Hepatocyte (in vitro differentiated cells): ENCODE measurements at places on chromosomes 4 and X. TPM values are rescaled to one million over a fixed set of nuclear protein-coding genes. Genes with fewer than 3 reads are reported as not detected.
A peak's percentile ranks its signal among the peaks of the same experiment; 100 is the strongest.

GRCh38 chr4:102076622-102077021, 268.7 kb downstream of the SLC39A8 start:
- H3K36me3 ChIP-seq, result no peaks in the 10 kb centered on the region
- no peak overlapping the region for H3K27ac ChIP-seq
- no peak overlapping the region for H3K4me3 ChIP-seq
- H3K27me3 ChIP-seq, result no peaks in the 10 kb centered on the region

GRCh38 chr4:83010111-83010521, 507 bp downstream of the LIN54 start:
- no peaks in the 10 kb centered on the region for H3K36me3 ChIP-seq
- H3K4me3 ChIP-seq, result peak overlapping the region; percentile 98
- peaks cover 11% of the 10 kb centered on the region for H3K4me1 ChIP-seq
- no peaks in the 10 kb centered on the region for H3K27me3 ChIP-seq

DNA sequence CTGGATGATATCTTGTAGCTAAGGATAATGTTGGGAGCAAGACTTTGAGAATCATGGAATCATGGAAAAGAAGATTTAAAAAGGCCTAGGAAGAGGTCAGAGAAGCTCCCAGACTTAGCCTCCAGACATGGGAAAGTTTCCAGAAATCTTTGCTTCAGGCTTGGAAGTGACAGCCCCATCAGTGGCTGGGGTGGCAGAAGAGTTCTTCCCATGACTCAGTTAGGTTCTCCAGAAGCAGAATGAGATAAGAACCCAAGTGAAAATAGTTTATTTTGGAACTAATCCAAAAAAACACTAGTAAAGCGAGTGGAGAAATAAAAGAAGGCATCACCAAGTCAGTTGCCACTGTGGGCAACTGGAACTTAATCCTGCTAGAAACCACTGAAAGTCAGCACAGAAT, 506.9 kb downstream of the MID1IP1 start:
- H3K27ac ChIP-seq, result no peak overlapping the region
- DNase-seq, result no peak
- H3K4me3 ChIP-seq, result no peak overlapping the region
- no peaks in the 10 kb centered on the region for H3K4me1 ChIP-seq

GRCh38 chr4:68348577-68348976, 1.3 kb downstream of the YTHDC1 start:
- peaks cover 18% of the 10 kb centered on the region for H3K4me1 ChIP-seq
- no peaks in the 10 kb centered on the region for H3K27me3 ChIP-seq
- H3K27ac ChIP-seq, result peak overlapping the region; percentile 99

- H3K4me1 ChIP-seq, result no peaks in the 10 kb centered on the region
- DNase-seq, result no peak
- H3K27me3 ChIP-seq, result no peaks in the 10 kb centered on the region
- no peaks in the 10 kb centered on the region for H3K36me3 ChIP-seq
- H3K4me3 ChIP-seq, result no peak overlapping the region
- no peak overlapping the region for H3K27ac ChIP-seq
Measured at GRCh38 chrX:53004038-53004437, 44.6 kb upstream of the GPR173 start.

DNA sequence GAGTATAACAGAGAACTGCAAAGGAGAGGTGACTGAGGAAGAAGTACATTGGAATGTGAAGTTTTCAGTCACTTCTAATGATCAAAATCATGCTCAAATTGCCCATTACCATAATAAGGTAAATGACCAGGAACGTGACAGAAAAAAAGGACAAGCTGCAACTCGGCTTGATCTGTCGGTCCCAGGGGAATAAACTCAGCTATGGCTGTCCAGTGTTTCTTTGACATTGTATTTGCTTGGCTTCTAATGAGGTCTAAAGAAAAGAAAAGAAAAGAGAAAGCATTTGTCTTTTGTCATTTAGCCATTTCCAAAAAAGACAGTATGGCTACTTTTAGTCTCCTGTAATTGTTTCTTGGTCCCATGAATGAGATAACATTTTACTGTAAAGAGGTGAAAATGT, 25.2 kb downstream of the PHOX2B start:
- DNase-seq, result no peak
- no peak overlapping the region for H3K4me3 ChIP-seq
- no peaks in the 10 kb centered on the region for H3K36me3 ChIP-seq
- H3K4me1 ChIP-seq, result no peaks in the 10 kb centered on the region
- no peak overlapping the region for H3K27ac ChIP-seq
- peaks cover 50% of the 10 kb centered on the region for H3K27me3 ChIP-seq

DNA sequence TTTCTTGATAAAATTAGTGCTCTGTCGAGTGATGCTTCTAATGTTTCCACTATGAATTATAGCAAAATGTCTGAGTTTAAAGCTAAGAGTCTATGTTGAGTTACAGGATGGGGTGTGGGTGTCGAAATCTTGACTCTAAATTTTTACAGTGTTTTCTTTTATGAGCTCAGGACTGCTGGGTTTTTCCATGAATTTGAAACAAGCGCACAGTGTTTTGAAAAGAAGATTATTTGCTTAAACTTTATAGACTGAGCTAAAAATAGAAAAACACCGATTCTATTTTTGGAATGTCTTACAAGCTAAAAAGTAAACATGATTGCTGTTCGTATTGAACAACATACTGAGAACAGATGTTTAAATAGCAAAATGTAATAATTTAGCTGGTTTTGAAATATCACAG, 7.5 kb downstream of the PTTG2 start:
- no peaks in the 10 kb centered on the region for H3K27me3 ChIP-seq
- H3K4me3 ChIP-seq, result no peak overlapping the region
- H3K4me1 ChIP-seq, result peaks cover 15% of the 10 kb centered on the region
- DNase-seq, result peak; percentile 37
- peak overlapping the region; percentile 44 for H3K27ac ChIP-seq

GRCh38 chr4:121980643-121981042, 28.8 kb upstream of the TRPC3 start:
- no peak overlapping the region for H3K27ac ChIP-seq
- H3K4me1 ChIP-seq, result no peaks in the 10 kb centered on the region
- H3K4me3 ChIP-seq, result no peak overlapping the region

GRCh38 chrX:11558972-11559371, 106.7 kb downstream of the ARHGAP6 start:
- no peaks in the 10 kb centered on the region for H3K4me1 ChIP-seq
- no peaks in the 10 kb centered on the region for H3K27me3 ChIP-seq
- H3K4me3 ChIP-seq, result no peak overlapping the region
- no peak overlapping the region for H3K27ac ChIP-seq
- peak; percentile 7 for DNase-seq

DNA sequence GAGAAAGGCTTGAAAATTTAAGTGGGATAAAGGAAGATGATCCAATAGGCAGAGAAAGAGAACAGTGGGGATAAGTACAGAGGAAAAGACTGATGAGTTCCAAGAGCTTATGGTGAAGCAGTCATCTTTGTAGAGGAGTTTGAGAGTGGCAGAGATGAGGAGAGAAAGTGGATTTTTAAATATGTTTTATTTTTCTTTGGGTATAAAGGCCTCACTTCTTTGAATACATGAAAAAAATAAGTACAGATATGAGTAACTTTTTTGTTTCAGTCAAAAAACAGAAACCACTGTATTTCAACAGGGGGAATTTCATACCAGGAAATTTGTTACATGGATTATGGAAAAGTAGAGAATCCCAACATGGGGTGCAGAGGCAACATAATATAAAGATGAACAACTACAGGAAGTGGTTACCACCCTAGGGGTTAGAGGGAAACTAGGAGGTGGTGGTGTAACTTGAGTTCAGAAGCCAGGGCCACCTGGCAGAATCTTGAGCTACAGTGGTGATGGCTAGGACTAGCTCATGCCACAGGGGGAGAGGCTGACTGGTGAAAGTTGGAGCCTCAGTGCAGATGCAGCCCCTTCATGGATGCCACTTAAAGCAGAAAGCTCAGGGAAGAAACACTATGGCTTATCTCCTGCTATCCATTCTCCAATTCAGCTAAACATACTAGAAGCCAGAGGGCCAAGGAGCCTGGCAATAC, 3.4 kb upstream of the CYBB start:
- no peak overlapping the region for H3K27ac ChIP-seq
- H3K36me3 ChIP-seq, result no peaks in the 10 kb centered on the region
- DNase-seq, result no peak
- no peak overlapping the region for H3K4me3 ChIP-seq
- no peaks in the 10 kb centered on the region for H3K4me1 ChIP-seq
- H3K27me3 ChIP-seq, result no peaks in the 10 kb centered on the region

DNA sequence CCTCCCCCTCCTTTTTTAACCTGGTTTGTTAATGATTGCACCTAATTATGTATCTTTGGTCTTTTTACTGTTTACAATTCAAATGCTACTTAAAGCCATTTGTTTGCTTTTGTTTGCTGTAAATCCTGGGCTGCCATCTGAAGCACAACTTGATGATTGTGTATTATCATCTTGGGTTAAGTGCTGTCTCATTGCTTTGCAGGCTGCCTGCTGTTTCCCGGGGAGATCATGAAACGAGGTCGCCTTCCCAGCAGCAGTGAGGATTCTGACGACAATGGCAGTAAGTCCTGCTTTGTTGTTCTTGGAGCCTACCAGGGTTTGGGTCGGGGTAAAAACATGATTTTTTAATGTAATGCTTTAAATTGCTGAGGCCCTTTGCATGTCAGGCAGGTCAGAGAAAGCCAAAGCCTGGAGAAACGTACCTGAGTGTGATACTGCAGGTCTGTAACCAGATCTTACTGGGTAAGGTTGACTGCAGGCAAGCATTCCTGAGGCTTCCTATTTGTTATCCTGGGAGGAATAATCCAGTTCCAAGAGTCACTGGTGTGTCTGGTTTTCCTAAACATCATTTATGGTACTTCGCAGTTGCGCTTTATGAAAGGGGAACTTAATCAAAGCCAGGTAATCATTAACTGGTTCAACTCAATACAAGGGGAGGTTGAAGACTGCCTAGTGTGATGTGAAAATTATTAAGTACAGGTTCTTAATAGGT, 22.2 kb downstream of the JADE1 start:
- no peaks in the 10 kb centered on the region for H3K36me3 ChIP-seq
- peak; percentile 49 for DNase-seq

- no peaks in the 10 kb centered on the region for H3K36me3 ChIP-seq
- H3K4me1 ChIP-seq, result peaks cover 22% of the 10 kb centered on the region
- peak; percentile 40 for DNase-seq
- H3K4me3 ChIP-seq, result no peak overlapping the region
Measured at GRCh38 chrX:13223868-13224567, 95.8 kb downstream of the ATXN3L start.

DNA sequence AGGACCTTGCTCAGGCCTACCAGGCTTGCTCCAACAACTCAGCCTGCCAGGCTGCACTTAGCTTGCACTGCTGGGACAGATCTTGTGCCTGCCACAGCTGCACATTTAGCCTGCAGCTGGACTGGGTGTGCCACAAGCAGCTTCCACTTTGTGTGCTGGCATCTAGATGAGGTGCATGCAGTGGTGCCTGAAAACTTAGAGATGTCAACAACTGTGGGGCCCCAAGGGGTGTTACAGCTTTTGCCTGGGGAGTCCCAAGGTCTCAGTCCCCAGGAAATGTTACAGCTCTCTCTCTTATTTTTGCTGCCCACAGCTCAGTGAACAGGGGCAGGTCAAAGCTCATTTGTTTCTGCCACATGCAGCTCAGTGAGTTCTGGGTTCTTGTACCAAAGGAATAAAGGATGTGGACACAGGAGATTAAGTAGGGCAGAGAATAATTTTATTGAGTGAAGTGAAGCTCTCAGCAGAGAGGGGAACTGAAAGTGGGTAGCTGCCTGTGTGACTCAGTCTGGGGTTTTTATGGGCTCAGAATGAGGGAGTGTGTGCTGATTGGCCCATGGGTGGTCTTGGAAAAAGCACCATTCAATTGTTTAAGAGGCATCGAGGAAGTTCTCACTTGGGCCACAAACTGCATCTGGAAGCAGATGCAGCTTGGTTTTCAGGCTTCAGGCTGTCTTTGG, 828.3 kb downstream of the TECRL start:
- H3K36me3 ChIP-seq, result no peaks in the 10 kb centered on the region
- H3K27me3 ChIP-seq, result no peaks in the 10 kb centered on the region
- no peaks in the 10 kb centered on the region for H3K4me1 ChIP-seq
- no peak overlapping the region for H3K4me3 ChIP-seq
- H3K27ac ChIP-seq, result no peak overlapping the region
- no peak for DNase-seq

DNA sequence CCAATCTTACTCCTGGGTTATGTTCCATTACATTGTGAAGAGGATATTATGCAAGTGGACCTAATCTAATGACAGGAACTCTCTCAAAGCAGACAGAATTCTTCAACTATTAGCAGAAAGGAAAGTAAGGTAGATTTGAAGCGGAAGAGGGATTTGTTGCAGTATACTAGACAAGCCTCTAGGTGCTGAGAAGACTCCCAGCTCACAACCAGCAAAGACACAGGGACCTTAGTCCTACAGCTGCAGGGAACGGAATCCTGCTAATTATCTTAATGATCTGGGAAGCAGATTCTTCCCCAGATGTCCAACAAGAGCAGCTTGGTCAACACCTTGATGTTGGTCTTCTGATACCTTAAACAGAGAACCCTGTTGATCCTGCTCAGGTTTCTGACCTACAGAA, 73.6 kb downstream of the STK32B start:
- H3K27ac ChIP-seq, result no peak overlapping the region
- H3K4me3 ChIP-seq, result no peak overlapping the region
- no peak for DNase-seq
- H3K36me3 ChIP-seq, result no peaks in the 10 kb centered on the region
- H3K4me1 ChIP-seq, result no peaks in the 10 kb centered on the region

DNA sequence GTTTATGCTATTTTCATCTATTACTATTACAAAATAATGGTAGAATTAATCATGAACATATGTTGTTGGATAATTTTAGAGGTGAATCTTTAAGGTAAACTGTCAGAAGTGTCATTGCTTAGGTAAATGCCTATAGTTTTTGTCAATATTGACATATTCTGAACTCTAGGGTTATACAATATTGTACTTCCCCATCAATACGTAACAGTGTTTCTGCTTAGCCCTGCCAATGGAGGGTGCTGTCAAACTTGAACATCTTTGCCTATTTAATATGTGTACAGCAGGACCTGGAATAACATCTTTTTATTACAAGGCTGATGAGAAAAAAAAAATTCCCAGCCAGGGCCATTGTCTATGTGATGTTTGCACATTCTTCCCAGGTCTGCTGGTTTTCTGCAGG, 40.8 kb downstream of the ARHGAP24 start:
- DNase-seq, result no peak
- H3K36me3 ChIP-seq, result no peaks in the 10 kb centered on the region
- H3K4me1 ChIP-seq, result no peaks in the 10 kb centered on the region
- no peak overlapping the region for H3K4me3 ChIP-seq
- no peak overlapping the region for H3K27ac ChIP-seq
- H3K27me3 ChIP-seq, result no peaks in the 10 kb centered on the region

Gene CASP3
- 74.1 and 81.2 TPM in 2 replicates for total RNA-seq

Gene SCRG1
- total RNA-seq, result 2.1 and 3.5 TPM in 2 replicates

Gene EREG
- total RNA-seq, result 18.9 and 28.3 TPM in 2 replicates

Gene VCX3A
- total RNA-seq, result 0.53 TPM in 1 of 2 replicates, not detected in the other

Gene ABCD1
- total RNA-seq, result 8.3 and 10.5 TPM in 2 replicates

Gene MAP3K15
- total RNA-seq, result 0.33 and 0.48 TPM in 2 replicates

Gene SFRP2
- total RNA-seq, result 8.0 and 15.0 TPM in 2 replicates

Gene USP17L17
- total RNA-seq, result not detected in 2 replicates

Gene PAGE4
- total RNA-seq, result 1.0 TPM in 1 of 2 replicates, not detected in the other
